Kidney (tissue), 22 donors: ENCODE measurements at places on chromosomes 16 and 17. TPM values are rescaled to one million over a fixed set of nuclear protein-coding genes. Genes with fewer than 3 reads are reported as not detected.

Gene NTN3
- total RNA-seq, result 0.28 TPM

DNA sequence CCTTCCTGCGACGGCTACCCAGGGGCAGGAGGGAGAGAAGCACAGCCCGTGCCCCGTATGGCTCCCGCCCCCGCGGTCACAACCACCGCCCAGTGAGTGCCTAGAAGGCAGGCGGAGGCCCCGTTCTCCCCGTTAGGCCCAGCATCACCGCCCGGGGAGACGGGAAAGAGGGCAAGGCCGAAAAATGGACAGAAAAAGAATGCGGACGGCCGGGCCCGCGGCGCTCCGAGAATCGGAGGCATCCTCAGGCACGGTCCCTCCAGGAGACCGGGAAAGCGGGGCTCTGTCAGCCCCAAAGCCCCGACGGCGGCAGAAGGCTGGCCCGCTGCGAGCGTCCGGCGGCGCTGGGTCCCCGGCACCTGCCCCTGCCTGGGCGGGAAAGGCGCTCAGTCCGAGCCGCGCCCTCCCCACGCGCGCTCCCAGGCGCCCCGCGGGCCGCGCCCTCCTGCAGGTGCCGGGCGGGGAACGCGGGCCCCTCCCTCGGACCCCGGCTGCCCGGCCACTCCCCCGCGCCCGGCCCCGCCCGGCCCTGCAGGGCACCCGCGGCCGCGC lies 407 bp downstream of the MCRIP1 start:
- peak; percentile 45 for DNase-seq
- H3K4me3 ChIP-seq, result peak overlapping the region; percentile 65
- H3K27me3 ChIP-seq, result no peaks in the 10 kb centered on the region
- peak overlapping the region; percentile 83 for H3K27ac ChIP-seq

- H3K27me3 ChIP-seq, result no peaks in the 10 kb centered on the region
- H3K4me1 ChIP-seq, result peaks cover 16% of the 10 kb centered on the region
- H3K4me3 ChIP-seq, result no peak overlapping the region
- DNase-seq, result peak; percentile 80
- no peaks in the 10 kb centered on the region for H3K36me3 ChIP-seq
- peak overlapping the region; percentile 44 for H3K27ac ChIP-seq
These were observed 9.1 kb downstream of the FOXK2 start for GRCh38 chr17:82528484-82529265.

DNA sequence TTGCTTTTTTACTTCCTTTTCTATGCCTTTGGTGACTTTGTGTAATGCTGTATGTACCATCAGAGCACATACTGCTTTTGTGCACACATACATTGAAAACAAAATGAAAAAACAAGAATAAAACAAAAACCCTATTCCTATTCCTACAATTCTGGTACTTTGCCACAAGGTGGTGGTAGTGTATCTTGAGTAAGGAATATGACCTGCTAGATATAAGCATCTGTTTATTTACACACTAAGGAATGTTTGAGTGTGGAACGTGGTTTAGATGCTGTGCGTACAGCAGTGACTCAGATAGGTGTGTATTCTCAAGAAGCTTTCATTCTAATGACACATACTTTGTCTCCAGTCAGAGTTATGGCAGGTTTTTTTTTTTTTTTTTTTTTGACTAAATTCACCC lies 606.2 kb downstream of the WWOX start:
- H3K36me3 ChIP-seq, result no peaks in the 10 kb centered on the region
- no peak for DNase-seq
- no peak overlapping the region for H3K27ac ChIP-seq
- no peak overlapping the region for H3K4me3 ChIP-seq
- H3K4me1 ChIP-seq, result no peaks in the 10 kb centered on the region

DNA sequence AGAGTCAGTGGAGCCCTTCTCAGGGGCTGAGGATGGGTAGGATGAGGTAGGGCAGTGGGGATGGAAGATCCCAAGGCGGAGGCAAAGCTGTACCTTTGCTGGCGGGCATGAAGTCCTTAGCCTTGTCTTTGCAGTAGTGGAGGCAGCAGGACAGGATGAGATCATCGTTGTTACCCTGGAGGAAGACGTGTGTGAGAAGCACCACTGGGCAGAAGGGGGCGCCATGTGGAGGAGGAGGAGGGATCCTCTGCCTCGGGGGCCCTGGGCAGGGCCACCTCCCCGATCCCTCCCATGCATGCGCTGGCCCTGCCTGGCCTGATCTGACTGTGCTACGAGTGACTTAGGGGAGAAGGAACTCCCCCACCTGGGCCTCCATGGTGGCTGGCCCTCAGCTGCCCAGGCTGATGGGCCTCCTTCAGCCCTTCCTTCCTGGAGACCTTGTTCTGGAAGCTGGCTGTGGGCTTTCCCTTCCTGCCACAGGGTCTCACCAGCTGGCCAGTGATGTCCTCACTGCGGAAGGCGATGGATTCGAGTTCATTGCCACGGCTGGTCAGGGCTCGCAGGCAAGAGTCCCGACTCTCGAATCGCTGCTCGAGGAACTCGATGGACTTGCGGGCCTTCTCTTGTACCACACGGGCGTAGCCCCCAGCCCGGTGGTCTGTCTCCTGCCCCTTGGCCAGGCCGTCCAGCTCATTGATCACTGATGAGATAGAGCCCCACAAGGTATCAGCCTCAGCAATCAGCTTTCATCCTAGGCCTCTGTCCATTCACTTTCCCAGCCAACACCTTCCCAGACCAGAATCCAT lies 10.3 kb downstream of the HIC1 start:
- peaks cover 6% of the 10 kb centered on the region for H3K36me3 ChIP-seq
- H3K4me3 ChIP-seq, result no peak overlapping the region
- H3K4me1 ChIP-seq, result no peaks in the 10 kb centered on the region
- peaks cover 2% of the 10 kb centered on the region for H3K27me3 ChIP-seq
- peak overlapping the region; percentile 29 for H3K27ac ChIP-seq

GRCh38 chr17:49375544-49375943 lies 13.5 kb upstream of the ZNF652 start:
- H3K27me3 ChIP-seq, result no peaks in the 10 kb centered on the region
- no peaks in the 10 kb centered on the region for H3K36me3 ChIP-seq
- H3K27ac ChIP-seq, result no peak overlapping the region
- H3K4me1 ChIP-seq, result no peaks in the 10 kb centered on the region

Gene PPY
- total RNA-seq, result not detected

- H3K4me3 ChIP-seq, result no peak overlapping the region
- peaks cover 32% of the 10 kb centered on the region for H3K36me3 ChIP-seq
- no peak overlapping the region for H3K27ac ChIP-seq
- no peaks in the 10 kb centered on the region for H3K27me3 ChIP-seq
- peaks cover 8% of the 10 kb centered on the region for H3K4me1 ChIP-seq
These were observed 21.0 kb downstream of the SNN start for GRCh38 chr16:11689031-11689840.

Gene MYH2
- total RNA-seq, result not detected

Gene GPRC5C
- total RNA-seq, result 358 TPM

DNA sequence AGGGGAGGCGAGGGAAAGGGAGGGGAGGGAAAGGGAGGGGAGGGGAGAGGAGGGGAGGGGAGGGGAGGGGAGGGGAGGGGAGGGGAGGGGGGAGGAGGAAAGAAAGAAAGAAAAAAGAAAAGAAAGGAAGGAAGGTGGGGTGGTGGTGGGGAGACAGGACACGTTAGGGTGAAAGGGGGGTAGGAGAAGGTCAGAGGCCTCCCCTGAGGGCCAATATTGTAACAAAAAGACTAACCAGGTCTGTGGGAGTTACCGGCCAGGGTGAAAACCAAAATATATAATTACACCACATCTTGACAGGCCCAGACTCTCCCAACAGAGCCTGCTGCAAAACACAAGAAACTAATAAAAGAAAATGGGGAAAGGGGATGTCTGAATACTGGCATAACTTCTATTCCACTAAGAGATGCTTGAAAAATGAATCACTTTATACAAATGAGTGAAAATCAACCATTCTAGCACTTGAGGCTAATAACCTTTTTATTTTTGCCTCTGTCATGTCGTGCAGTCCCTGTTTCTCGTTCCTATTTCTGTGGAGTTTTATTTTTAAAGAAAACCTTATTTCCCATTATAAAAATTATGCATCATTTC lies 10.0 kb downstream of the WDR45B start:
- H3K27me3 ChIP-seq, result no peaks in the 10 kb centered on the region
- peak; percentile 6 for DNase-seq
- H3K27ac ChIP-seq, result no peak overlapping the region
- no peak overlapping the region for H3K4me3 ChIP-seq
- no peaks in the 10 kb centered on the region for H3K4me1 ChIP-seq

Gene ZNF469
- total RNA-seq, result 1.6 TPM

- peak overlapping the region; percentile 91 for H3K4me3 ChIP-seq
- H3K36me3 ChIP-seq, result peaks cover 4% of the 10 kb centered on the region
- H3K27ac ChIP-seq, result peak overlapping the region; percentile 97
- peak; percentile 50 for DNase-seq
- H3K4me1 ChIP-seq, result peaks cover 12% of the 10 kb centered on the region
These were observed 650 bp downstream of the ATP6V0A1 start for GRCh38 chr17:42459256-42459800.

Gene SYCE1L
- total RNA-seq, result 9.7 TPM

GRCh38 chr17:14840616-14841231 lies 424.4 kb downstream of the PMP22 start:
- H3K4me1 ChIP-seq, result no peaks in the 10 kb centered on the region
- H3K36me3 ChIP-seq, result no peaks in the 10 kb centered on the region
- no peak overlapping the region for H3K27ac ChIP-seq
- H3K4me3 ChIP-seq, result no peak overlapping the region
- H3K27me3 ChIP-seq, result no peaks in the 10 kb centered on the region
- DNase-seq, result no peak

- H3K36me3 ChIP-seq, result peaks cover 9% of the 10 kb centered on the region
- peak within 1 kb of the TSS; percentile 67 for H3K4me3 ChIP-seq
- no peaks in the 10 kb centered on the region for H3K27me3 ChIP-seq
These were observed at the start of gene MFAP4 for GRCh38 chr17:19386974-19387920. MFAP4 (minus strand) TSS chr17:19387190; CDS start chr17:19387155, 35 bp downstream.

DNA sequence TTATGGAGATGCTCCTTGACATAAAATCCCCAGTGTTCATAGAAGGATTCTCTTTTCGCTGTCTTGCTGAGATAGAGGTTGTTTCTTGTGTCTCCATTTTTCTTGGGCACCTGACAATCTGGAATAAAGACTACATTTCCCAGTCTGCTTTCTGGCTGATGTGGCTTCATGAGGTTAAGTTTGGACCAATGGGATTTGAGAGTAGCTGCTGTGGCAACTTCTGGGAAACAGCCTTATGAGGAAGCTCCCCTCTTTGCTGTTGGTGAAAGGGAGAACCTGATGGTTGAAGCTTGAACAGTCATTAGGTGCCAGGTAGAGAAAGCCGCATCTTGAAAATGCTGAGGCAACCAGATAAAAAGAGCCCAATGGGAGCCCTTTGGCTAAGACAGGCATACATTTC lies 24.4 kb downstream of the HS3ST4 start:
- H3K4me3 ChIP-seq, result no peak overlapping the region
- H3K27ac ChIP-seq, result no peak overlapping the region
- H3K4me1 ChIP-seq, result no peaks in the 10 kb centered on the region
- DNase-seq, result no peak

- H3K27me3 ChIP-seq, result peaks cover 12% of the 10 kb centered on the region
- H3K36me3 ChIP-seq, result peaks cover 12% of the 10 kb centered on the region
- H3K4me3 ChIP-seq, result peak overlapping the region; percentile 87
- peak; percentile 74 for DNase-seq
These were observed 1.2 kb downstream of the TBX2 start for GRCh38 chr17:61400717-61401388.

GRCh38 chr17:83042522-83043158 lies 36.8 kb upstream of the METRNL start:
- H3K4me1 ChIP-seq, result no peaks in the 10 kb centered on the region
- no peak overlapping the region for H3K27ac ChIP-seq
- H3K36me3 ChIP-seq, result no peaks in the 10 kb centered on the region
- DNase-seq, result no peak

Gene PITPNM3
- 9.1 TPM for total RNA-seq

Gene UBE2I
- 97.1 TPM for total RNA-seq

DNA sequence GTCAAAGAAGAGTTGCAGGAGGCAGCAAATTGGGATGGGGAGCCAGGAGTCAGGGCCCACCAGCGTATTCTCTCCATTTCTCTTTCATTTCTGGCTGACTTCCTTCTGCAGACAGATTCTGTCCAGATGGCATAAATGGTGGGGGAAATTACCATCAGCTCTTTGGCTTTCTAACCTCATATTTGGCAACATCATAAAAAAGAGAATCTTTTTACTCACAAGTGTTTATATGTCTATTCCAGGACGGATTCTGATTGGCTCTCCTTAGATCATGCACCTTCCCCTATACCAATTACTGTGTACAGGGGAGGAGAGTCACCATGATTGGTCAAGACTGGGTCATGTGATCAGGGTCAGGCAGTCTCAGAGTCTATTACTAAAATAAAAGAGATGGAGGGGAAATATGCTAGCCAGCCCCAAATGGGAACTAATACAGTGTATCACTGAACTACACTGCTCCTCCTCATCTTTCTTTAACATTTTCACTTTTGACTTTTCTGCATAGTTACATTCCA lies 537.1 kb upstream of the EEF2KMT start:
- no peaks in the 10 kb centered on the region for H3K27me3 ChIP-seq
- H3K4me1 ChIP-seq, result no peaks in the 10 kb centered on the region
- no peak overlapping the region for H3K27ac ChIP-seq
- H3K36me3 ChIP-seq, result no peaks in the 10 kb centered on the region
- no peak for DNase-seq

Gene SYNGR3
- 2.2 TPM for total RNA-seq

Gene CLEC3A
- not detected for total RNA-seq

Gene QRICH2
- total RNA-seq, result 2.0 TPM

GRCh38 chr17:36749493-36749892 lies 148.1 kb downstream of the MRM1 start:
- H3K27me3 ChIP-seq, result no peaks in the 10 kb centered on the region
- H3K4me1 ChIP-seq, result no peaks in the 10 kb centered on the region
- no peak for DNase-seq
- no peak overlapping the region for H3K27ac ChIP-seq

GRCh38 chr17:57470906-57471305 lies 214.6 kb downstream of the MSI2 start:
- no peak overlapping the region for H3K4me3 ChIP-seq
- H3K27ac ChIP-seq, result no peak overlapping the region
- no peaks in the 10 kb centered on the region for H3K27me3 ChIP-seq
- no peaks in the 10 kb centered on the region for H3K36me3 ChIP-seq

DNA sequence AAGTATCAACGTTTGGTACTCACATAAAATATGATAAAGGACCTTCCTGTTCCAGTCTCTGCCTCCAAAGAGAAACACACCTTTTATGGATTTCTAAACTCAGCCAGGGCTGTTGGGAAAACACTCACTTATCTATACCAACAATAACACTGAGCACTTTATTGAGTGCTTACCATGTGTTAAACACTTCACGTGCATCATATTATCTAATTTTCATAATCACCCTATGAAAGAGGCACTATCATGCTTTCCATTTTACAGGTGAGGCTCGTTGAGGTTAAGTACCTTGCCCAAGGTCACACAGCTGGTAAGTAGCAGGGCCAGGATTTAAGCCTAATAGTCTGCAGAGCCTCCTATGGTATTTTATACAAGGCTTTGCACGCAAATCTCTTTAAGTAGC lies 251.5 kb upstream of the SOX9 start:
- H3K27ac ChIP-seq, result no peak overlapping the region
- no peaks in the 10 kb centered on the region for H3K4me1 ChIP-seq
- no peaks in the 10 kb centered on the region for H3K36me3 ChIP-seq
- H3K27me3 ChIP-seq, result no peaks in the 10 kb centered on the region
- no peak overlapping the region for H3K4me3 ChIP-seq

Gene YWHAE
- 495 TPM for total RNA-seq

GRCh38 chr16:81421126-81421525 lies 23.5 kb upstream of the CMIP start:
- no peaks in the 10 kb centered on the region for H3K4me1 ChIP-seq
- no peaks in the 10 kb centered on the region for H3K36me3 ChIP-seq
- H3K4me3 ChIP-seq, result no peak overlapping the region
- no peak overlapping the region for H3K27ac ChIP-seq

Gene CDC27
- 78.2 TPM for total RNA-seq
